ENCODE measurements at places on chromosomes 6 and 20.

- DNase-seq, result peak; percentile 46
Observed at GRCh38 chr6:7673063-7673536, 52.8 kb upstream of the BMP6 start.

DNA sequence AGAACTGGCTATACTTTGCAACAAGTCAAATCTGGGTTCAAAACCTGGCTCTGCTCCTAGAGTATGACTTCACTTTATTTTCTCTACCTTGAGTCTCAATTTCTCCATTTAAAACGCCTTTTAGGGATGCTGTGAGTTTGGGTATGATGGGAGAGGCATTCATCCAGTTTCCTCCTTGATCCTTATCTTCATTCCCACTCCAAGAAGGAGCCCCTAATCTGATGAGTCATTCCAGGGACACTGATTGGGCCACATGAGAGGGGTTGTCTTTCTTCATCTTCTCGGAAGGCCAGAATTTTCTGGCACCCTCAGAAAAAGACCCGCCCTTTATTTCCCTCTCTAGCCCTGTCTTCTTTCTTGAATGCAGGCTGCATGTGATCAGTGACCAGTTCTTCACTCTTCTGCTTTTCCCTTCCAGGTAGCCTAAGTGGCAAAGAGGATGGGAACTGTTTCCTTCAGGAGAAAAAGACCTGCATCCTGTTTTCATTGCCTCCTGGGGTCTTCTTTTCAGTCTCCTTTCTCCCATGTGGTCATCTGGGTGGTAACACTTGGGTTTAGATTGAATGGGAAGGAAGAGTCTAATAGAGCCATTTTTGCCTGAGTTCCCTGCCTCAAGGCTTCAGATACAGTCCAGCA lies 32.1 kb upstream of the PNRC1 start:
- DNase-seq, result no peak

GRCh38 chr20:19969507-19970255 lies 47.5 kb upstream of the NAA20 start:
- DNase-seq, result no peak

- no peak for DNase-seq
Observed at GRCh38 chr6:44122801-44123200, 4.5 kb downstream of the MRPL14 start.

DNA sequence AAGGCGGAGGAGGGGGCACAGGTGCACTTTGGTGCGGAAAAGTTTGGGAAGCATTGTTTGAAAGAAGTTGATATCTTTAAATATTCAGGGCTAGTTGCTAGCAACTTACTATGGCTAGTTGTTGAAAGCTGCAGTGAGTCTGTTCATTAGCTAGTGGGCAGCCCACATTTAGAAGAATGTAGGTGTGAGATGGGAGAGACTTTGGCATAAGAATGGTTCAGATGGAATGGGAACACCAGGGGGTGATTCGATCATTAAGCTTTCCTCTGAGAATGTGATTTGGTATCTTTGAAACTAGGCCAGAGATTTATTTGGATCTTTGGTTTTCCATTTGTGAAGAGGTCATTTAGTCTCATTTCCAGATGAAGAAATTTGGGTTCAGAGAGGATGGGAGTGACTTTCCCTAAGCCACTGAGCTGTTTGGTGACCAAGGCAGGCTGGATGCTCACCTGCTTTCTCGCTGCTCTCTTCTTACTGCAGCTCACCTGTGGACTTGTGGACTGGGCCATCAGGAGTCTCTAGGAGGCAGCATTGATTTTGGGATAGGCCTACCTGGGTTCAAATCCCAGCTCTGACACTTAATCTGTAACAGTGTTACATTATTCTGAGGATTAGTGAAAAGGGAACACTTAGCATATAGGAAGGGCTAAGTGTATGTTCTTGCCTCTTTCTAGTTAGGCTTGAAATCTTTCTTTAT lies 62.9 kb downstream of the CARMIL1 start:
- DNase-seq, result no peak

DNA sequence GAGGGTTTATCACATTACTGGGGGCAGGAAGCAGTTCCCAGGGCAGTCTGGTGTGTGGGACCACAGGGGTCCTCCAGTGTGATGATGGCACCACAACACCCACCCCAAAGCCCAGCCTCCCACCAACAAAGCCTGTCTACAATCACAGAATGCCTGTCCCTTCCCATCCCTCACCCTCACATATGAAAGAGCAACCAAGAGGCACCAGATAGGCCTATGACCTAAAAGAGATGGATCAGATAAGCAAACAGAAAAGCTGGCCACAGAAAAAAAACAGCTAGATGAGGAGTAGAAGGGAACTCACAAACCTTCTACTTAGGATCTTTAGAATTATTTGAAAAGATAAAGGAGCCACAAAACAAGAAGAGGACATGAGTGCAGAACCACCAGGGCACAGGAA lies 54.3 kb downstream of the SERAC1 start:
- DNase-seq, result no peak

GRCh38 chr20:13017235-13017634 lies 8.5 kb downstream of the SPTLC3 start:
- peak; percentile 39 for DNase-seq

All from fibroblast of the conjunctiva (primary cell).